ENCODE measurements at places on chromosomes 5 and 9. TPM values are rescaled to one million over a fixed set of nuclear protein-coding genes. Genes with fewer than 3 reads are reported as not detected.

CENPK gene
- 50.9 TPM for total RNA-seq

- H3K4me1 ChIP-seq: no peaks in the 10 kb centered on the region
- H3K27ac ChIP-seq: no peak overlapping the region
- H3K4me3 ChIP-seq: no peak overlapping the region
- H3K27me3 ChIP-seq: 0 out of 2 replicates have a peak, but pooled peaks cover 2% of the 10 kb centered on the region
Measured at GRCh38 chr9:5557606-5558587, 47.6 kb downstream of the PDCD1LG2 start.

GRCh38 chr9:130947618-130948140 is 8.6 kb upstream of the FIBCD1 start:
- no peaks in the 10 kb centered on the region for H3K4me1 ChIP-seq
- no peaks in the 10 kb centered on the region for H3K27me3 ChIP-seq
- no peak overlapping the region for H3K4me3 ChIP-seq
- no peaks in the 10 kb centered on the region for H3K36me3 ChIP-seq
- DNase-seq: no peak

DNA sequence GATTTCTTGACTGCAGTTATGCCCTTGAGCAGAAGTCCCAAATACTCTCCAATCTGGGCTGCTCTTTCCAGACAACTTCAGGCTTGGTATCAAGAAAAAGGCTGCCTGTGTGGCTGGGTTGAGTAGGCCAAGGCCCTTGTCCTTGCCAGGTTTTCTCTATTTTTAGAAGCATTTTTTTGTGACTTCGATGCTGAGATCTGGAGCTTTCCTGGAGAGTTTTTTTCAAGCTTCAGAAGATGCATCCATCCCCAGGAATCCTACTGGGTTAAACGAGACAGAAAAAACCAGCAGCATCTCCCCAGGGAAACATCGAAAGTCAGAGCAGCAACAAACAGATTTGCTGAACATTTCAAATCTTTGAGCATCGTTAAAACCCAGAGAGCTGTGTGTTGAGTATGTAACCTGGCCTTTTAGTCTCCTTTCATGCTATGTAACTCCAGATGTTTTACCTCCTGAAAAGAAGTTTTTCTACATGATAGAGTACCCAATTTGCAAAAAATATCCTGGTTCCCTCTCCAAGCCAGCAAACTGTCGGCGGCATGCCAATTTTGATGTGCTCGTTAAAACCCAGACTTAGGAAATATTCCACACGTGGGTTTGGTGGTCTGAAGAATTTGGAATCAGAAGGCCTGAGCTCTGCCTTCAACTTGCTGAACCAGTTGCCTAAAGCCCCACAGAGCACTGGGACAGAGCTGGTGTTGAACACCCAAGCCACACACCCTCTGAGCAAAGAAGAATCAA is 98.1 kb upstream of the ALDH1B1 start:
- H3K4me1 ChIP-seq: no peaks in the 10 kb centered on the region
- H3K36me3 ChIP-seq: no peaks in the 10 kb centered on the region
- no peak for DNase-seq
- H3K27me3 ChIP-seq: no peaks in the 10 kb centered on the region

CYSRT1 gene
- total RNA-seq: 1.6 TPM

ALDH1A1 gene
- total RNA-seq: 0.82 TPM

- no peaks in the 10 kb centered on the region for H3K4me1 ChIP-seq
- no peaks in the 10 kb centered on the region for H3K27me3 ChIP-seq
- H3K27ac ChIP-seq: no peak overlapping the region
- H3K36me3 ChIP-seq: no peaks in the 10 kb centered on the region
- no peak overlapping the region for H3K4me3 ChIP-seq
Measured at GRCh38 chr5:6822556-6823343, 109.5 kb downstream of the TENT4A start.

DNA sequence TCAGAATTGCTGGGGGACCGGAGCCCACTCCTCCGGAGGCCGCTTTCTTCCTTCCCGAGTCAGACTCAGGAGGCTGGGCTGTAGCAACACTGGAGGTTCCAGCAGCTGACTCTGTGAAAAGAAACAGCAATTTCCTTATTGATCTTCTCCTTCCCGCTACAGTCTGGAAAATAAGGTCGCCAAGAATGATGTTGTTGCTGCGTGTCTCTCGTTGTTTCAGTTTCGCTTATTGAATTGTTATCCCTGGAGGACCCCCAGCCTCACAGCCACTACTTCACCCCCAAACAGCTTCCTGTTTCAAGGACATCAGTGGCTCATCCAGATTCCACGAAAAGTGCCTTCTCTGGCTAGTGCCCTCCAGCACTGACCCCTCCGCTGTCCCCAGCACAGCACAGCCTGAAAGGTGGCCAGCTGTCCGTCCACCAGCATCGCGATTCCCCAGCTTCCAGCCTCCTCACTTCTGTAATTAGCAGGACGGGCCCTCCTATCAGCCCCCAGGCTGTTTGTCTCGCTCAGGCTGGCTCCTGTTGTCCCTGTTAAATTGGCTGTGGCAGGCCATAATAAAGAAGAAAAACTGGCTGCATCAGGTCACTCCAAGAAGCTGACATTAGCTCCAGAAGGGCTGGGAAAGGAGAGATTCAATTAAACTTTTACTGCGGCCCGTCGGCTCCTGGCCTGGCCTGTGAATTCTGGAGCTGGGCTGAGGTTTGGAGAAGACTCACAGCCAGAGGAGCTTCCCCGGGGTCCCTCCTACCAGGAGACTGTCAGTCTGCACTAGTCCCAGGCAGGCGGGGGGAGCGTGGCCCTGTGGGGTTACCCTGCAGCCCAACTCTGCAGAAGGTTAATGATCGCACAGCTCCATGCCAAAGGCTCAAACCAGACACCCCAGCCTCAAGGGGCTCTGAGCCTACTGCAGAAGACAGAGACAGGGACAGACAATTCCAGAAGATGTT is 40.5 kb downstream of the OLFM1 start:
- no peak overlapping the region for H3K27ac ChIP-seq
- DNase-seq: no peak
- no peaks in the 10 kb centered on the region for H3K27me3 ChIP-seq
- no peaks in the 10 kb centered on the region for H3K4me1 ChIP-seq
- no peak overlapping the region for H3K4me3 ChIP-seq

DNA sequence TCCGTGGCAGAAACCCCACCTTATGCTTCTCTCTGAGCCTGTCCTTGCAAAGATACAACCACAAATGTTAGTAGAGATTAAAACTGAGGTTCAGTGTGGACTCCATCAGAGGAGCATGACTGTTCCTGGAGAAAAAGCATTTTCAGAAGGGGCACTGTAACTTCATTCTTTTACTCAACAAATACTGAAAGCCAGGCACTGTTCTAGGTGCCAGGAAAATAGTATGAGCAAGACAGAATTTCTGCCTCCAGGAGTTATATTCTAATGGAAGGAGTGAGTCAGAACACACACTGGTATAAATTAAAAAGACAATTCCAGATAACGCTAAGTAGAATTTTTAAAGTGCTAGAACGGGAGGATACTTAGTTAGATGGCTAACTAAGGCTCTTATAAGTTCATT is 251.4 kb upstream of the GAS1 start:
- no peak overlapping the region for H3K4me3 ChIP-seq
- H3K36me3 ChIP-seq: no peaks in the 10 kb centered on the region
- no peak overlapping the region for H3K27ac ChIP-seq
- no peaks in the 10 kb centered on the region for H3K27me3 ChIP-seq

GRCh38 chr5:79133121-79133656 is 21.6 kb downstream of the BHMT start:
- no peak for DNase-seq
- H3K27ac ChIP-seq: no peak overlapping the region
- H3K27me3 ChIP-seq: no peaks in the 10 kb centered on the region
- H3K4me1 ChIP-seq: no peaks in the 10 kb centered on the region
- H3K4me3 ChIP-seq: peak overlapping the region; percentile 54

- peaks cover 12% of the 10 kb centered on the region for H3K4me1 ChIP-seq
- no peak overlapping the region for H3K27ac ChIP-seq
- DNase-seq: no peak
- no peaks in the 10 kb centered on the region for H3K36me3 ChIP-seq
- no peaks in the 10 kb centered on the region for H3K27me3 ChIP-seq
Measured at GRCh38 chr5:112329419-112330090, 89.5 kb downstream of the EPB41L4A start.

OTULINL gene
- 7.7 TPM for total RNA-seq

NTNG2 gene
- 0.52 TPM for total RNA-seq

DNA sequence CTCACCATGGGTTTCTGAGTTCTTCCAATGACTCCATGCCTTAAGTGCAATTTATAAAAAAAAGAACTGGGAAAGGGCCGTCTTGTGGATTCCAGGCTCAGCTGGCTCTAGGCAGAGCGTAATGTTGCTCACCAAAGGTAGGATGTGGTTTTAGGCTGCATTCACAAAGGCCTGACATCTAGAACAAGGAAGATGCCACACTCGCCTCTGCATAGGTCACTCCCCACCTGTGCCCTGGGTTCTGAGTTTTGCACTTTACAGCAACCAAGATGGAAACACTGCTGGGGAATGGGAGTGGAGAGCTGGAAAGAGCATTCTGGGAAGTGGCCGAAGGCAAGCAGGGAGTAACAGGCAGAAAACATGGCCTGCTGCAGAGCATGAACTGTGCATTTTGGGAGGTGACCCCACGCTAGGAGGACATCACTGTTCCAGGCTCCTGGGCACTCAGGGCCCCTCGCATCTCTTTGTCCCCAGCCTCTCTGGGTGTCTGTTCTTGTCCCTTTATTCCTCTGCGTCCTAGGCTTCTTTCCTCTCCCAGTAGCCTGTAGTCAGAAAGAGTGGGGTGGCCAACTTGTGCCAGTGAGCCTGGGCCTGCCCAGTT is 12.3 kb downstream of the FCN2 start:
- no peaks in the 10 kb centered on the region for H3K36me3 ChIP-seq
- H3K4me3 ChIP-seq: no peak overlapping the region
- H3K27ac ChIP-seq: no peak overlapping the region
- DNase-seq: no peak

GRCh38 chr5:6737043-6737941 is 24.1 kb downstream of the TENT4A start:
- no peaks in the 10 kb centered on the region for H3K4me1 ChIP-seq
- no peak overlapping the region for H3K27ac ChIP-seq
- no peak overlapping the region for H3K4me3 ChIP-seq

- DNase-seq: no peak
- no peaks in the 10 kb centered on the region for H3K27me3 ChIP-seq
- no peak overlapping the region for H3K27ac ChIP-seq
- H3K4me3 ChIP-seq: no peak overlapping the region
- no peaks in the 10 kb centered on the region for H3K36me3 ChIP-seq
- H3K4me1 ChIP-seq: no peaks in the 10 kb centered on the region
Measured at GRCh38 chr9:135975834-135976233, 14.7 kb upstream of the UBAC1 start.

GKAP1 gene
- 5.7 TPM for total RNA-seq

TSSK1B gene
- not detected for total RNA-seq

PFN3 gene
- total RNA-seq: not detected

SPARC gene
- total RNA-seq: 438 TPM

- no peaks in the 10 kb centered on the region for H3K36me3 ChIP-seq
- no peak overlapping the region for H3K27ac ChIP-seq
- DNase-seq: no peak
Measured at GRCh38 chr9:109975574-109976295, 195.7 kb downstream of the PALM2AKAP2 start.

PDE6A gene
- total RNA-seq: not detected

CDC20B gene
- not detected for total RNA-seq

CCDC180 gene
- total RNA-seq: 8.2 TPM

PTPDC1 gene
- total RNA-seq: 7.3 TPM

SLC12A2 gene
- 16.4 TPM for total RNA-seq

PDCD1LG2 gene
- total RNA-seq: not detected

GRCh38 chr5:14035859-14036503 is 91.5 kb upstream of the DNAH5 start:
- DNase-seq: no peak
- H3K27ac ChIP-seq: peak overlapping the region; percentile 22
- peak overlapping the region; percentile 46 for H3K4me3 ChIP-seq

- H3K4me1 ChIP-seq: 0 out of 2 replicates have a peak, but pooled peaks cover 2% of the 10 kb centered on the region
- no peaks in the 10 kb centered on the region for H3K36me3 ChIP-seq
- H3K27me3 ChIP-seq: no peaks in the 10 kb centered on the region
- H3K27ac ChIP-seq: no peak overlapping the region
Measured at GRCh38 chr5:174339130-174339529, 293.6 kb downstream of the NSG2 start.

MYMK gene
- not detected for total RNA-seq

GRCh38 chr5:74888117-74888516 is 21.9 kb upstream of the FAM169A start:
- H3K36me3 ChIP-seq: no peaks in the 10 kb centered on the region
- peaks cover 3% of the 10 kb centered on the region for H3K4me1 ChIP-seq
- no peak overlapping the region for H3K27ac ChIP-seq
- no peaks in the 10 kb centered on the region for H3K27me3 ChIP-seq
- no peak for DNase-seq
- no peak overlapping the region for H3K4me3 ChIP-seq

DNA sequence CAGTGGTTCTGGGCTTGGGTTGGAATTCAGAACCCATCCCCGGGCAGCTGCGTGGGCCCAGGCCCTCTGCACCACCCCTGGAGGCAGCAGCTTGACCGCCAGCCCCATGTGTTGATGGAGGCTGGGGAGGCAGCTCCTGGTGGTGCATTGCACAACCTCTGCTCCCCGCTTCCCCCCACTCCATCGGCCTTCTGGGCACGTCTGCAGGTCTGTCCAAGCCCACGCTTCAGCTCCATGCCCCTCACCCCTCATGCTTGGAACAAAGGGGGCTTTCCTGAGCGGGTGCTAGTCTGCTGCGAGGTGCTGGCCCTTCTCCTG is 1.4 kb downstream of the NCS1 start:
- DNase-seq: no peak
- H3K4me3 ChIP-seq: peak overlapping the region; percentile 44
- no peaks in the 10 kb centered on the region for H3K27me3 ChIP-seq
- no peaks in the 10 kb centered on the region for H3K36me3 ChIP-seq
- peaks cover 4% of the 10 kb centered on the region for H3K4me1 ChIP-seq

- DNase-seq: no peak
- no peak overlapping the region for H3K4me3 ChIP-seq
- no peaks in the 10 kb centered on the region for H3K27me3 ChIP-seq
- no peaks in the 10 kb centered on the region for H3K36me3 ChIP-seq
Measured at GRCh38 chr5:123700624-123701287, 188.8 kb downstream of the CSNK1G3 start.

HMCN2 gene
- 9.1 TPM for total RNA-seq

PCDHGB4 gene
- 9.1 TPM for total RNA-seq

DNA sequence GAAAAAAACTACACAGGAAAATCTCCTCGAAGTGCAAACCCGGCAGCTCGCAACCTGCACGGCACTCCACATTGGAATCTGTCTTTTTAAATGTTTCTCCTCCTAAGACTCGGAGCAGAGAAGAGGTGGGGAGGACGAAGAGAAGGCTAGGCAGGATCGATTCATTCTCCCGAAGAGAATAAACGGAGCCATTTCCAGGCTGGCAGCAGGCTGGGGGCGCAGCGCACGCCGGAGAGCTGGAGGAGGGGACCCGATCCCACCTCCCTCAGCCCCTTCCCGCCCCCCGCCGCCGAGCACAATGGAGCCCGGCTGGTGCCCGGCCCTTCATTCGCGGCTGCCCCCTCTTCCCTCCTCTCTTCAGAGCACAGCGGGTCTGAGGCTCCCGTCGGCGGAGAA is 628 bp downstream of the HOMER1 start:
- H3K27ac ChIP-seq: peak overlapping the region; percentile 97
- no peaks in the 10 kb centered on the region for H3K36me3 ChIP-seq
- no peak for DNase-seq
- no peaks in the 10 kb centered on the region for H3K27me3 ChIP-seq

NMUR2 gene
- not detected for total RNA-seq

- H3K4me3 ChIP-seq: no peak overlapping the region
- no peaks in the 10 kb centered on the region for H3K27me3 ChIP-seq
- DNase-seq: no peak
- no peaks in the 10 kb centered on the region for H3K4me1 ChIP-seq
Measured at GRCh38 chr5:112857866-112858265, 3.2 kb upstream of the SRP19 start.
